ENCODE measurements at places on chromosomes 7 and 10.

DNA sequence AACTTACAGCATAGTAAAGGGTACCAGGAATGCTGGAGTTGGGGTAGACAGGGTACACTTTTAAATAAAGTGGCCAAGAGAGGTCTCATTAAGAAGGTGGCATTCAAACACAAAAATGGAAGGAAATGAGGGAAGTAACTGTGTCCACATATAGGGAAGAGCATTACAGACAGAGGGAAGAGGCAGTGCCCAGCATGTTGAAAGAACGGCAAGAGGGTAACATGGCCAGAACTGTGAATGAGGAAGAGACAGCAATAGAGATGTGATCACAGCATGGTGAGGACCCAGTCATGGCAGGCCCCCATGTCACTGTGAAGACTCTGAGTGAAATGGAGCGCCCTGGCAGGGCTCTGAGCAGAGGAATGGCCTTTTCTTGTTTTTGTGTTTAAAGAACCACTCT, 35.1 kb upstream of the ZNRF2 start:
- DNase-seq: no peak

- no peak for DNase-seq
These were observed 102.7 kb upstream of the FAM13C start for GRCh38 chr10:59465088-59465487.

- no peak for DNase-seq
These were observed 131.6 kb upstream of the KLF14 start for GRCh38 chr7:130865408-130866236.

GRCh38 chr7:117323851-117324711, 1.2 kb upstream of the WNT2 start:
- peak; percentile 73 for DNase-seq

DNA sequence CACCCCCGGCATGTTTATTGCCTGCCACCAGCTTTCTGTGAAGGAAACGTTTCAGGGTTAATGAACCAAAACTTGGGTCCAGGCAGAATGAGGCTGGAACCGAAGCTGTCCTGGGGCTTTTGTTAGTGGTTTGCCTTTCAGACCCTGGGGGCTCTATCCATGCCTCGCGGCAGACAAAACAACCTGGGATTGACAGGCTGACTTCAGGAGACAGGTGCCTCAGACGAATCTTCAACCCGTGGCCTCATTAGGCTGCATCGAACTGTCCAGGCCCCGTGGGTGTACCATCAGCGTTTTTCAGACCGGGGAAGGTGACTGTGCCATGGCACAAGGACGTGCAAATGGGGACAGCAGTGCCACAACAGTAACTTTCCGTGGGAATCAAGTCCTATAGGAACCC, 259.3 kb upstream of the SHH start:
- DNase-seq: no peak

DNA sequence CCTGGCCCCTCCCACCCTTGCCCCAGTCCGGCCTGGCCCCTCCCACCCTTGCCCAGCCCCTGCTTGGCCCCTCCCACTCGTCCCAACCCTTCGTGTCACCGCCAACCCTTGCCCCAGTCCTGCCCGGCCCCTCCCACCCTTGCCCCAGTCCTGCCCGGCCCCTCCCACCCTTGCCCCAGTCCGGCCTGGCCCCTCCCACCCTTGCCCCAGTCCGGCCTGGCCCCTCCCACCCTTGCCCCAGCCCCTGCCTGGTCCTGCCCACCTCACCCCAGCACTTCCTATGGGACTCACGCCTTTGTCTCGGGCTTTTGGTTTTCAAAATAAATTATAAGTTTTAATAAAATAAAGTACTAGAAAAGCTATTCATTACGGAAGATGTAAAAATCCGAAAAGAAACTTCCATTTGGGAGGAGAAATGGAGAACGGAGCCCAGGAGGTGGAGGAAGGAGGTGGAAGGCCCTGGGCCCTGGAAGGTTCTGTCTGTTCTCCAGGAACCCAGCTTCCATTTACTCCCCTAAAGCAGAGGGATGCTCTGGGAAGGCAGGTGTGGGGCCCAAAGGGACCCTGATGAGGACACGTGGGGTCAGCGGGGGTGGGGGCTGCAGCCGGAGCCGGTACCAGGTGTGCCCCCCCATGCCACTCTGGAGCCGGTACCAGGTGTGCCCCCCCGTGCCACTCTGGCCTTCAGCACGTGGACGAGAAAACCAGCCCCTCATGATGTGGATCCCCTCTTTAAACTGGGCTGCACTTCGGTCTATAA, 52.2 kb downstream of the PWWP2B start:
- no peak for DNase-seq

DNA sequence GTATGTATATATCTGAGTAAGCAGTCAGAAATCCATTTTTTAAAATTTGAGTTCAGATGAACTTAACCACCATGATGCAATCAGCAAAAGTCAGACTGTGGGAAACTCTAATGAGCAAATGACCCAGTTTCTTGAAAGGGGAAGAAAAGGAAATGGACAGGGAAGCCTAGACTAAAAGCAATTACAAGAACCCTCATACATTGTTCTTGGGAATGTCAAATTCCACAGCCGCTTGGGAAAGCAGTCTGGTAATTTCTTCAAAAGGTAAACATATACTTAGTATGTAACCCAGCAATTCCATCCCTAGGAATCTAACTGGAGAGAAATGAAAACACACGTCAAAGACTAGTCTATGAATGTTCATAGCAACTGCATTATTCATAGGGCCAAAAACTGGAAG, 16.4 kb upstream of the FOXK1 start:
- no peak for DNase-seq

GRCh38 chr7:129845178-129845971, 107.4 kb downstream of the UBE2H start:
- no peak for DNase-seq

GRCh38 chr7:84161398-84161797, 33.2 kb downstream of the SEMA3A start:
- DNase-seq: no peak

DNA sequence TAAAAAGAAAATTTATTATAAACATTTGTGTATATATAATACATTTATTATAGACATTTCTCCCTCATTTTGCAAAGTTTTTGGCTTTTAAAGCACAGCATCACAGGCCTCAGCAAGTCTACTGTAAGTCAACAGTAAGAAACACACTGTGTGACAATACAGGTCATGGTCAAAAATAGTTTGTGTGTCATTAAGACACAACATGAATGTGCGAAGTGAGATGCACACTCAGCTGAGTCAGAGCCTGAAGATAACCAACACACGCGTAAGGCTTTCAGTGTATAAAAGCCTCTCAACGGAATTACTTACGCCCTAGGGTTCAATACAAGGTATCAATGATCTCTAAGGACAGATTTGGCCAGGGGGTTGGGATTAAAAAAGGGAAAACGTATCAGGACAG, 157.6 kb downstream of the PIP4K2A start:
- no peak for DNase-seq

- no peak for DNase-seq
These were observed 131.3 kb downstream of the INHBA start for GRCh38 chr7:41571573-41571972.
